ENCODE measurements at places on chromosomes 6 and 20.

GRCh38 chr6:7137335-7138045, 29.7 kb downstream of the RREB1 start:
- no peak for DNase-seq

DNA sequence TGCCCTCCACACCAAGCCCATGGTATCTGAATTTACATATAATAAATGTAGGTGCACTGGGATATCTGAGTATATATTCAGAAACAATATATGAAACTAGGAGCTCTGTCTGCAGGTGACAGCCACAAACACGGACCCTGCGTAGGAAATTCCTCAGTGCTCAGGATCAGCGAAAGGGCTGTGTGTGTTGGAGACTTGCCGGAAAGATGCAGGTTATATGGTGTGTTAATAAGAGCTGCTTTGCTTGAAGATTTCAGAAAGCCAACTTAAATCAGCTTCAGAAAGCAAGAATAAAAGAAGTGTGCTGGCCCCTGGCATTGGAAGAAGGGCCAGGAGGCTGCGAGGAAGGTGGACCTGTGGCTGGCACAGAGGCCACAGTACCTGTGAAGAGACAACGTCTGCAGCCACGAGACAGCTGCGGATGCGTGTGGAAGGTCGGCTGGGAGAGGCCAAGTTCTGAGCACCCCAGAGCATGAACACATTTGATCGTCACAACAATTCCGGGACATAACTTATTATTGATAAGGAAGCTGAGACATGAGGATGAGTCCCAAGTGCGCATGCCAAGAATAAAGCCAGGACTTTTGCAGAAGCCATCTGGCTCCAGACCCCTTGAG, 183.2 kb downstream of the DLL1 start:
- DNase-seq, result no peak

DNA sequence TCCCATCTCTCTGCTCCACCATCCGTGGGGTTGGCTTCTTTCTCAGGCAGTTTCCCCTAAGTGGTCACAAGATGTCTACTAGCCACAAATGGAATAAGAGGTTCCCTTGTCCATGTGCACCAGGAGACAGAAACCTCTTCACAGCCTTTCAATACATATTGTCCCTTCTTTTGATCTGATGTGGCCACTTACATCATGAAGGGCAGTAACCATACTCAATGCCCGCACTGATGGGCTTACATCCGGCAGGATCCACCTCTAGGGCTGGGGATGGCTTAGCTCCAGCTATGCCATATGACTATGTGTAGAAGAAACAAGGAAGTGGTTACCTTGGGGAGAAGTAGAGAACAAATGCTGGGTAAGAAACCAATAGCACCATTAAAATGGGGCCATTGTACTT, 64.4 kb downstream of the PLEKHG1 start:
- no peak for DNase-seq

DNA sequence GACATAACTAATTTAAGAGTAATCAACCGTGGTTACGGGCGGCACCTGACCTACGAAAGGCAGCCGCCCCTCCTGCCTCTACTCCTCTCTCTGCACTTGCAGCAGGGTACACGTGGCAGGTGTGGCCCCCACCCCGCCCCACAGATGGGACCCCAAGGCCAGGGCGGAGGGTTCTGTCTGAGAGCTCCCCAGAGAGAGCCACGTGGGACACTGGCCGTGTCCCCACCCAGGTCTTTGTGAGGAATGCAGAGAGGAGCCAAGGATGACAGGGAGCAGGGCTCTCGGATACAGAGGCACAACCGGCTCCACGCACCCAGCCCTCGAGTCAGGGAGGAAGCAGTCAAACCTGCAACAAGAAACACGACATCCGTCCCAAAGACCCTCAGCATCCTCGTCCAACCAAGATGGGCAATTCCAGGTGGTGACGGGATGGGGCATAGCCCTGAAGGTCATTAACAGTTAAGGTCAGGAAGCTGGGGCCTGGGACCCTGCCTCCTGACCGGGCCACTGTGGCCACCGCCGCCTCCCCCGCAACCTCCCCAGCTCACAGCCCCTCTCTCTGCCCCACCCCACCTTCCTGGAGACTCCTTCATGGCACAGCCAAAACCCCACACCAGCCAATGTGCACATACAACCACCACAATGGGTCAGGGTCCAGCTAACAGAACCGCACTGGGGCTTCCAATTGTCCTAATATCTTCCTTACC, 47.1 kb downstream of the TAF4 start:
- no peak for DNase-seq

GRCh38 chr6:57262901-57263694, 41.0 kb upstream of the RAB23 start:
- DNase-seq, result no peak

GRCh38 chr6:166490671-166491500, 95.6 kb downstream of the RAMACL start:
- DNase-seq, result peak; percentile 32

DNA sequence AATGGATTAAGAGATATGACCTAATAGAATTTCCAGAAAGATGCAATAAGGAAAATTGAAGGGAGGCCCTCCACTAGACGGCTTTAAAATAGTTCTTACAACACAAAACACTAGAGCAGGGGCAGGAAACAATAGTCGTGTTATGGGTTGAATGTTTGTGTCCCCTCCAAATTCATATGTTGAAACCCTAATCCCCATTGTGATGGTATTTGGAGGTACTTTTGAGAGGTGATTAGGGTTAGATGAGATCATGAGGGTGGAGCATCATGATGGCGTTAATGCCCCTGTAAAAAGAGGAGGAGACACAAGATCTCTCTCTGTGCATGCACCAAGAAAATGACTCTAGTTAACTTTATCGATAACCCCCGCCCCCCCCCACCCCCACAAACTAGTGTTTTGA, 104.0 kb upstream of the HMGN3 start:
- no peak for DNase-seq

DNA sequence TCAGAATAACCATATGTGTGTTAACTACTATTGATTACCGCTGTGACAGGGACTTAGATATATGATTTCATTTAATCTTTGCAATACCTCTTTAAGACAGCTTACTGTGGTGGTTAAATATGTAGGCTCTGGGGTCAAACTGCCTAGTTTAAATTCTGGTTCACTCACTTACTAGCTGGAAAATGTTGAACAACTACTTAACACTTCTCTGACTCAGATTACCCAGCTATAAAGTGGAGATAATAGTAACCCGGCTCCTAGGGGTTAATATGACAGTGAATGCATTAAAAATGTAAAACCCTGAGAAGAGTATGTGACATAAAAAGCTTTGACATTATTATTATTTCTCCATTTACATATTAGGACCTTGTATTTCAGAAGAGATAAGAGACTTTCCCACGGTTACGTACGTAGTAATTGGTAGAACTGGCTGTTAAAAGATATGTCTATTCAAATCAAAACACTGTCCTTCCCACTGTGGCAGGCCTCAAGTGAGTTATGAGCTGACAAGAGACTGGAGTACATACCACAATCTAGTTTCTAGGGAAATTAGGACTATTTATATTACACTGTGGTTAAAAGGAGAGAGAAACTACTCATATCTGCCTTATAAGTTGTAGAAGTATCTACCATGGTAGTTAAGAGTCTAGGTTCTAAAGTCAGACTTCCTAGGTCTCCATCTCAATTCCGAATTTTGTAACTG, 4.4 kb upstream of the PLCB1 start:
- DNase-seq, result no peak

DNA sequence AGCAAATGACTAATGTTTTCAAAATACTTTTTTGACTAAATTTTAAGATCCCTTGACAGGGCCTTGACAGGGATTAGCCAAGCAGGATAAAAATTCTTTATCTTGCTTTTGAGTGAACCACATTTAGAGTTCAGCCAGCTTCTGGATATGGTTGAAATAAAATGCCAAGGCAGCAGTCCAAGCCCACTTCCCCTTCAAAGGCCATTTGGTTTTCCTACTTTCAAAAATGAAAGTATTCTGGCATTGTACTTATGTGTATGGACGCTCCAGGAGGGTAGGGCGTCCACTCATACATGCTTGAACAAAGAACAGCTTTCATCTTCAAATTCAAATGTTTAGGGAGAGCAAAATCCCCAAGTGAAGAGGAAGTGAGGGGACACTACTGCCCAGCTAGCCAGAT, 82.3 kb upstream of the BCLAF1 start:
- DNase-seq, result no peak

DNA sequence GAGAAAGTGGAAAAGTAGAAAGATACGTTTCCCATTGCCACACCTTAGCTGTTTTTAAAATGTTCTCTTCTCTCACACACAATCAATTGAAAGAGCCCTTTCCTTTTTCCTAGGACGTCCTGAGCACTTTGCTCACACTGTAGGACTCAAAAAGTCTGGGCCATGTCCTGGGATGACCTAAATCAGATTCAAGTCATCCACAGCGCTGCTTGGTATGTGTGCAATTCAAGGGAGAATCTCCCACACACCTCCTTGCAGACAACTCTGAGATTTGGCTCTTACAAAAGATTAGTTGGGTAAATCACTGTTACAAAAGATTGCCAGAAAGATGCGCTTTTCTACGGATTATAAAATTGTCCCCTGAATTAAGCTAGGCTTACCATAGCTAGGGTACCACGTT, 130.1 kb downstream of the RNASET2 start:
- DNase-seq, result no peak

DNA sequence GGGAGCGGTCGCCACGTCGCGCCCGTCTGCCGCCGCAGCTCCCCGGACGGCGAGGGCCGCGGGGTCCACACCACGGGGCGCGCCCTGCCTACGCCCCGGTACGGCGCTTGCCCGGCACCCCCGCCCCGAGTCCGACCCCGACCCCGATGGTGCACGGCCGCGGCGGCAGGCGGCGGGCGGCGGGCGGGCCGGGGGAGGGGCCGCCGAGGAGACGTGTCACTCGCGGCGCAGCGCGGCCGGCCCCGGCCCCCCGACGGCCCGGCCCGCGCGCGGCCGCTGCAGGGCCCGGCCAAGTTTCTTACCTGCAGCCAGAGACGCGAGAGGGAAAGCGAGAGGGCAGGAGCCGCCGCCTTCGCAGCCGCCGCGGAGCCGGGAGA, 328 bp downstream of the RRBP1 start:
- DNase-seq, result no peak

DNA sequence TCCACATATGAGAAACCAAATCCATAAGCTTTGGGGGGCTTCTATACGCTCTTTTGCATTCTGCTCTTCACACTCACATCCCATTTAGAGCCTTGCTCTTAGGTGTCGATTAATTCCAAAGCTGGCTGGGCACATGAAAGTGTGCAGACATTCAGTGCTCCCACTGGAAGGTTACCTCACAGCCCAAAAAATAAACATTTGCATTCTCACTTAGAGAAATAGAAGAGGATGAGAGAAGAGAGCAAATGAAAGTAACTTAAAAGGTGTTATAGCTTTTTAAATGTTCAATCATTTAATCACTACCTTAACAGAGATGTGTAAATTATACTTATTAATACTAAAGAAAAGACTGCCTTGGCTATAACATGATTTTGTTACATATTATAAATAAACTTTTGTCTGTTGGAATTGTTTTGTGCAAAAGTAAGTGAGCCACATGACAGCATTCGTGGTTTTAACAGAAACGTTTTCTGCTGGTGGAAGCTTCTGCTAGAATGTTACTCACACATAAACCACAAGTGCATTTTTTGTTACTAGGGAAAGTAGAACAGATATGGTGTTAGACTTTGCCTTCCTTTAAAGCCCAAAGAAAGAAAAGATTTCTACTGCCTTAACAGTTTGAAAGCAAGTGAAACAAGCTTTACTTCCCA, 116.7 kb downstream of the SIM1 start:
- DNase-seq, result no peak

DNA sequence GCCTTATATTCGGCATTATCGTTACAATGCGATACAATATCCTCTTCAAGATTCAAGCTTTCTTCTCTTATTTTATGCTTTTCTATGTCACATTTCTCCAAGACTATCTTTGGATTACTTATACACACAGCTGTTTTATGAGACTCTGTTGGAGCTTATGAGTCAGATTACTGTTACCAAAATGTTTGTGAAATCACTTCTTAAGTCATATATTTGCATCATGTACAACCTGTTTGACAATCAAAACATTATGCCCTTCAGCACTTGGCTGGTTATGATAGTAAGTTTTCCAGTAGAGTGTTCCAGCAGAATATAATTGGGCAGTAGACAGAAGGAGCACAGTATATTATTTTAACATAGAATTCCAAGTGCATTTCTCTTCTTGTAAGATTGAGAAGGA, 35.2 kb downstream of the BMP6 start:
- DNase-seq, result no peak

- DNase-seq, result peak; percentile 67
Measured at GRCh38 chr6:149925253-149925973, 2.5 kb upstream of the RAET1G start.

DNA sequence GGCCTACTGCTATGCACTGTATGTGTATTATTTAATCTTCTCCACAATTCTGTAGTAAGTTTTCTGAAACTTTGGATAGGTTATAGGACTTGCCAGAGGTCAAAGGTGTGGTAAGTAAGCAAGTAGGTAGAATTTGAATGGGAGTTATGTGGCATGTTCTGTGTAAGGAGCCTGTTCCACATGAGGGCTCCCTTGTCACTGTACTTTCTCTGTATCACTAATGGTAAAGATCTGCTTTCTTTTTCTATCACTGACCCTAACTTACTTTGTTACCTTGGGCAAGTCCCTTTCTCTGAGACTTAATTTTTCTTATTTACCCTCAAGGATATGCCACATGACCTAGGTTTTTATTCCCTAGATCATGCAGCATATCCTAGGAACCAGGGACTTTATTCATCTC, 50.3 kb downstream of the EIF2S2 start:
- no peak for DNase-seq

DNA sequence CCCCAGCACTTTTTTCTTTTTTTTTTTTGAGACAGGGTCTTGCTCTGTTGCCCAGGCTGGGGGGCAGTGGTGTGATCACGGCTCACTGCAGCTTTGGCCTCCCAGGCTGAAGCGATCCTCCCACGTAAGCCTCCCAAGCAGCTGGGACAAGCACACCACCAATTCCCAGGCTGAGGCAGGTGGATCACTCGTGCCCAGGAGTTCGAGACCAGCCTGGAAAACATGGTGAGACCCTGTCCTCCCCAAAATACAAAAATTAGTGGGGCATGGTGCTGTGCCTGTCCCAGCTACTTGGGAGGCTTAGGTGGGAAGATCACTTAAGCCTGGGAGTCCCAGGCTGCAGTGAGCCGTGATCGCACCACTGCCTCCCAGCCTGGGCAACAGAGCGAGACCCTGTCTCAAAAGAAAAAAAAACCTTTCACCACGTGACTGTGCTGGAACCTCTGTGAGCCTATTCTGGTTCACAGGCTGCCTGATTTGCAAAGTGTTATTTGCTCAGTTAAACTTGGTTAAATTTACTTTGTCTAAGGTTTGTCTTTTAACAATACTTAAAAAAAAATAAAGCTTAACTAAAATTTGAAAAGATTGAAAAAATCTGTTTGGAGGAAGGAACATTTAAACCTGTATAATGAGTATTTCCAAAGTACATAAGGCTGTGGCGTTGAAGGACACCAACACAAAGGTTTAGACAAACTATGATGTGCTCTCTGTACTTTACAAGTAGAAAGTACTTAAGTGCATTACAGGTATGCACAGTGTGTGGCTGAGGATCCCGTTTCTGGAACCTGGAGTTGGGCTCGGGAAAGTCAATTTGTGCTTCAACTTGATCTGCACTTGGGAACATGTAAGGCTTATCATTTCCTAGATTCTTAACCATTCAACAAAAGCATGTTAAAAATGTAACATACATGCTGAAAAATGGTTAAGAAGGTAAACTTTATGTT, 55.0 kb downstream of the PPP1R3G start:
- no peak for DNase-seq

- DNase-seq, result no peak
Measured at GRCh38 chr6:17865798-17866725, 121.4 kb downstream of the KIF13A start.
